ENCODE measurements at places on chromosomes 11 and 22.

DNA sequence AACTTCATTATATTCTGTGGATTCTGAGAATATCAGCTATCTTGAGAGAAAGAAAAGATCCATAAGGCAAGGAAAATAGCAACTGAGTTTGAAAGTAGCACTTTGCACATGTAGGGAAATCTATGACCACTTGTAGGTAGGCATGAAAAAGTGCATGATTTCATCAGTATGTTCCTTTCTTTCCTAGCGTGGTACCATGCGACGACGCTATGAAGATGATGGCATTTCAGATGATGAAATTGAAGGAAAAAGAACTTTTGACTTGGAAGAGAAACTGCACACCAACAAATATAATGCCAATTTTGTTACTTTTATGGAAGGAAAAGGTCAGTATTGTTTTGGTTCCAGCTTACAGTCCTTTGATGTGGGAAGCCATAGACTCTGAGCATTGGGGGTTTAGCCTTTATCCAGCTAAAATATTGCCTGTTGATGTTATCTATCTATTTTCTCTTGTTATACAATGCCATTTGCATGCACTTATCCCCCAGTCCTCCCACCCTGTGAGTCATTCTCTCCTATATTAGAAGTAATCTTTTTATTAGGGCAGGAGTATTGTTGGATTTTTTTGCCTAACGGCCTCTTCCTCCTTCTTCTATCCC is 60.9 kb downstream of the KDM2A start:
- DNase-seq, result peak; percentile 54

GRCh38 chr11:35354644-35355043 is 64.7 kb downstream of the SLC1A2 start:
- DNase-seq, result no peak

DNA sequence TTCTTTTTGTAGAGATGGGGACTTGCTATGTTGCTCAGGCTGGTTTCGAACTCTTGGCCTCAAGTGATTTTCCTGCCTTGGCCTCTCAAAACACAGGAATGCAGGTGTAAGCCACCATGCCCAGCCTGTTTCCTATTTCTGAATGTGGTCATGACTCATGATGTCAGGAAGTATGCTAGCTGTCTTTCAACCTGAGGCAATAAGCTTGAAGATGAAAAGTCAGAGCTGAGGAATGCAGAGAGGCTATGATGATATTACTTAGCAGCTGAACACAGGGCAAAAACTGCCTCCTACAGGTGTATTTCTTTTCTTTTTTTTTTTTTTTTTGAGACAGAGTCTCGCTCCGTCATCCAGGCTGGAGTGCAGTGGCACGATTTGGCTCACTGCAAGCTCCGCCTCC is 9.0 kb upstream of the NUCB2 start:
- peak; percentile 39 for DNase-seq

DNA sequence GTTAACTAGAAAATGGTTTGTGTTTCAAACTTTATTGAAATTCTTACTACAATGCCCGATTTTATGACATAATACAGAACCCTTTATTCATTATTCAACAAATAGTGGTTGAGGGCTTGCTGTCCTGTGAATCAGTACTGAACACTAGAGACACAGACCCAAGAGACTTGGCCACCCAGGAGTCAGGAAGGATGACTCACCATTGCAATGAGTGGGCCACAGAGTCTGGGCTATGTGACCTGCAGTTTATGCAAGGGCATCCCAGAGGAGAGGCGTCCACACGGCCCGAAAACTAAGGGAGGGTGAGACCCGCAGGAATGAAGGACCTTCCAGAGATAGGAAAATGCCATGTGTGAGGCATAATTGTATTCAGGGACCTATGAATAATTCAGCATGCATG is 143.8 kb upstream of the DDI1 start:
- DNase-seq, result peak; percentile 58

All from H4 (cell line).